ENCODE measurements at places on chromosomes 7 and 10. TPM values are rescaled to one million over a fixed set of nuclear protein-coding genes. Genes with fewer than 3 reads are reported as not detected.

The NUTM2E gene
- total RNA-seq: 0.40 TPM

The PLXNA4 gene
- total RNA-seq: 0.38 TPM

The MSRB2 gene
- total RNA-seq: 29.8 TPM

The SSC4D gene
- total RNA-seq: 7.4 TPM

The HECW1 gene
- 0.09 TPM for total RNA-seq

The TMEM236 gene
- total RNA-seq: 0.07 TPM

The APBB1IP gene
- 0.24 TPM for total RNA-seq

The LIPJ gene
- total RNA-seq: not detected

The ZNF138 gene
- total RNA-seq: 21.3 TPM

The LRRD1 gene
- total RNA-seq: 0.31 TPM

The UCN3 gene
- total RNA-seq: 1.3 TPM

The CD36 gene
- total RNA-seq: 7.7 TPM

The LMTK2 gene
- total RNA-seq: 32.3 TPM

The TMEM178B gene
- 2.3 TPM for total RNA-seq

The VPS37D gene
- 15.6 TPM for total RNA-seq

The TASOR2 gene
- total RNA-seq: 57.7 TPM

The DPP6 gene
- total RNA-seq: 13.1 TPM

The PPP1R3C gene
- 30.0 TPM for total RNA-seq

The ZNF365 gene
- not detected for total RNA-seq

The CYP2C9 gene
- 0.34 TPM for total RNA-seq

The ARPC1A gene
- total RNA-seq: 140 TPM

The HOXA7 gene
- total RNA-seq: 1.5 TPM

The C10orf90 gene
- not detected for total RNA-seq

The CALHM3 gene
- 1.3 TPM for total RNA-seq

The LARP4B gene
- total RNA-seq: 110 TPM

The AQP1 gene
- total RNA-seq: 1.4 TPM

The CALCR gene
- total RNA-seq: not detected

The BHLHA15 gene
- total RNA-seq: 0.57 TPM

The GPR26 gene
- not detected for total RNA-seq

The ANLN gene
- total RNA-seq: 40.6 TPM

The RET gene
- 1.5 TPM for total RNA-seq

The PI4K2A gene
- 18.0 TPM for total RNA-seq

The FHIP2A gene
- total RNA-seq: 22.9 TPM
